H54 (cell line): ENCODE measurements at places on chromosomes 4 and X.

DNA sequence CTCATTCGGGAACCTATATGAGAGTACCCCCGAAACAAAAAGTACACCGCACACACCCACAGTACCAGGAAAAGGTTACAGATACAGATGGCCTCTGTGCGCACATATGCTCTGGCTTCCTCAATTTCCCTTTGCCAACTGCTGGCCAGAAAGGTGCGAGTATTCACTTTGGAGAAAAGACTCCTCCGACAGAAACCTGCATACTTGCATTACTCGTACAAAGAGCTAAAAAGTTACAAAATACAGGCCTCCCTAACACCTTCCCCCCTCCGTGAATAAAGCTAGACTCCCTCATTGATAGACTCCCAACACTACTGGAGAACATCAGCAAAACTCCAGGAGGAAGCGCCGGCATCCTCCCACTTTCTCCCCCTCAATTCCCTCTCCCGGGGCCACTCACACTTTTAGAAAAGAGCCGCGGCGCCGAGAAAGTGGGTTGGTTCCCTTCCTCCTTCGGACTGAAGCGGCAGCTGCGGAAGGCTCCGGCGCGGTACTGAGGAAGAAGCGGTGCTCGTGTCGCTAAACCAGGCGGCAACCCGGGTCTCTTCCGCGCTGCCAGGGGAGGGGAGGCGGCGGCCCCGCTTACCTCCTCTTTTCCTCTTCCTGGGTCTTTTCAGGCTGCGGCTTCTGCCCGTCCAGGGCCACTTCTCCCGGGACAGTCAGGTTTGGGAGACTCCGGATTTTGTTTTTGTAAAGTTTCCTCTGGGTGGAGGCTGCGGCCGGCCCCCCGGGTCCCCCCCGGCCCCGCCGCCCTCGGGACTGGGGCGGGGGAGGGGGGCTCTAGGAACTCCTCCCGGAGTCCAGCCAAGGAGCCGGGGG lies 1.1 kb downstream of the FBXW7 start:
- no peak for DNase-seq

GRCh38 chr4:2304877-2305561 lies 43.1 kb upstream of the MXD4 start:
- no peak for DNase-seq

DNA sequence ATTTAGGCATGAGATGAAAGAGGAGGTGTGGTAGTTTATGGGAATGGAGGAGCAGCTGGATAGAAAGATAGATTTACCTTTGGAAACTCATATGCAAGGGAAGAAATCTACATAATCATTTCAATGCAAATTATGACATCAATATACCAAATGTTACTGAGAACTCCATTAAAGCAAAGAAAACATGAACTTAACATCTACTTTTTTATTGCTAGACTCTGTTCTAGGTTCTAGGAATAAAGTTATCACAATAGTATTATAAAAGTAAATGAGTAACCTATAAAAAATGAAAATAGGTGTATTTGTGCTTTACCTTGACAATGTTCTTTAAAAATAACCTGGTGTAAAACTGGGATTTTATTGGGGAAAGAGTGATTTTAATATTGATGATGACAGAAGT lies 221.6 kb upstream of the SLIT2 start:
- DNase-seq = no peak

DNA sequence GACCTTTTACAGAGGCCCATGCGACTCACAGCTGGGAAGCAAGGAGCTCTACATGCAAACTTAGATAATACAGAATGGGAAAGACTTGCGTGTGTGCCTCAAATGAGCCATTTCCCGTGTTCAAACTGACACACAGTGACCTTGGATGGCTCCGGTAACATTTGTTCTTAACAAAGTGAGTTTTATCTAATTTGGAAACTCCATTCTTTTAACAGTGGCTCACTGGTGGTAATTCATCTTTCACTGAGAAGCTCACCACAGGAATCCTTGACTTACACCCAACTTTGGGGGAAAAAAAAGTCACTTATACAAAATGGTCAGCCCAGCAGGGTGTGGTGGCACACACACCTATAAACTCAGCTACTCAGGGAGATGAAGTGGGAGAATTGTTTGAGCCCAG lies 190.6 kb downstream of the LDB2 start:
- no peak for DNase-seq

DNA sequence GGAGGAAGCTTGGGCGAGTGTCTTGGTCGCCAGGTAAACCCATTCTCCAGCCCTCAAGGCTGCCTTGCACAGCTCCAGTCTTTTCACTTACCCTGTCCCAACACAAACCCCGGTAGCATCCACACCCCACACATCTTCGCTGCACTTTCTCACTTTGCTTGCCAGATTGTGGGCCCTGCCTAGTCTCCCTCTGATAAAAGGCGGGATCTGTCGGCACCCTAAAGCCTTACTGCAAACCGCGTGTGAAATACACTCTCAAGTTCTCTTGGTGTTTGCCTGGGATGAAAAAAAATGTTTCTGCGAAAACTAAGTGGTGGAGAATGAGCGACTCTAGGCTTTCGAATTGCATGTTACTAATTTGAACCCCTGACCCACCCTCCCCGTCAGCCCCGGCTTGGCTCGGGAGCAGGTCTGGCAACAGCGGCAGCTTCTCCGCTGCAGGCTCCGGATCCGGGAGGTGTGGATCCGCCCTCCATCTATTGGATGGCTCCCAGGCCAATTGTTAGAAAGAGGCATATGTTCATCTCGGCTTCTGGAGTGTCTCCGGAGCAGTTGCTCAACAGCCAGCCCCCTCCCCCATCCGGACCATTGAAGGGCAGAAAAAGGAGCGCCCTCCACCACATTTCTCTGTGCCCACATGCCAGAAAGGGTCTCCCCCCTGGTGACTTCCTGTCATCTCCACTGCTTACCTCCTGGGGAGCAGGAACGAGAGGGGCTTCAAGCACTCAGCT lies 3.0 kb upstream of the CITED1 start:
- DNase-seq = peak; percentile 70

GRCh38 chr4:88754796-88755195 lies 57.2 kb upstream of the NAP1L5 start:
- DNase-seq = no peak

- peak; percentile 41 for DNase-seq
Observed at GRCh38 chrX:123833387-123833786, 26.5 kb upstream of the XIAP start.

GRCh38 chrX:20437683-20438082 lies 171.0 kb upstream of the RPS6KA3 start:
- no peak for DNase-seq

- no peak for DNase-seq
Observed at GRCh38 chr4:76292730-76293129, 13.8 kb upstream of the STBD1 start.

DNA sequence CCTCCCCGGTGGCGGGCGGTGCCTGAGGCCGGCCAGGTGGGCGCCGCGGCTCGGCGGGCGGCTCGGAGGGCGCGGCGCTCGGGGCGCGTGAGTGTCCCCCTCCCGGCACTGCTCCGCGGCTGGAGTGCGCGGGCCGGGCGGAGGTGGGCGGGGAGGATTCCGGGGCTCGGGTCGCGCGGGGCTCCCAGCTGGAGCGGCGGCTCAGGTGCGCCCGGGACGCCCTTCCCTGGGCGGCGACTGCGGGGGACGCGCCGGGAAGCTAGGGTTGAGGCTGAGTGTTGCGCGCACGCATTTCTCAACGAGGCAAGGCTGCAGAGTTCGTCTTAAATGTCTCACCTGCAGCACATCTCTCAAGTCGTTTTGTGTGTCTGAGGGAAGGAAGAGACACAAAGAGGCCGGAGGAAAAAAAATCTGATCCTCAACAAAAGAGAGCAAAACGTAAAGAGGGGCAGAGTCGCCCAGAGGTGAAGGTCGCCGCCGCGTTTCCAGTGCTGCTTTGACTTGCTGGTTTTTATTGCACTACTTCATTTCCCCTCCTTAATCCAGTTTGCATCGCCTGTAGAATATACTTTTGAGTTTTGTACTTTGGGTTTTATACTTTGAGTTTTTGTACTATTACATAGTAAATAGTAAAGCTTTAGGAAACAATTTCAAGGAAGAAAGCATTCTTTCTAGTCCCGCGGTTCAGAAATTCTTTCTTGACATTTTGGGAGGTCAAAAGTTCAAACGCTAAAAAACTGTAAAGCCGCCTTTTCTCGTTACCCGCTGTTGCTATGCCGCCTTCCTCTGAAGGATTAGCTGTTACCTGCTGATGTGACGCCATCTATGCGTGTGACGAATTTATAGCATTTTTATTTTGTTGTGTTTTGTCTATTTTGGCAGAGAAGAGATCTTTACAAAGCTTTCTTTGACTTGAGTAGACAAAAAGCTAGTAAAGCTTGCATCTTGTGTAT lies 106.5 kb upstream of the STOX2 start:
- no peak for DNase-seq

DNA sequence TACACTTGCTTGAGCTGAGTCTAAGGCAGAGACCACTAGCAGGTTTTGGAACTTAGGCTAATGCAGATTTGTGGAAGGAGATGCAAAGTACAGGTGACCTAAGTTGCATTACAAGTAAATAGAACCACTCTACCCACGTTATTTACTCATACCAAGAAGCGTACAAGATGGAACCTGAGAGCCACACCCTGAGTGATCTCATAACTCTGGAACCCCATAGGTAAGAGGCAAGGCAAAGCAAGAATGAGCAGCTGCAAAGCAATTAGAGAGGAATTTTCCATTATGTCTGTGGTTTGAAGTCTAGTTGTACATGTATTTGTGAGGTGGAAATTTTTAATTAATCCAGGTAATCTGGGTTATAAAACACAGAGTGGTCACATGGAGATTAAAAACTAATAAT lies 55.4 kb downstream of the CC2D2A start:
- DNase-seq = no peak

DNA sequence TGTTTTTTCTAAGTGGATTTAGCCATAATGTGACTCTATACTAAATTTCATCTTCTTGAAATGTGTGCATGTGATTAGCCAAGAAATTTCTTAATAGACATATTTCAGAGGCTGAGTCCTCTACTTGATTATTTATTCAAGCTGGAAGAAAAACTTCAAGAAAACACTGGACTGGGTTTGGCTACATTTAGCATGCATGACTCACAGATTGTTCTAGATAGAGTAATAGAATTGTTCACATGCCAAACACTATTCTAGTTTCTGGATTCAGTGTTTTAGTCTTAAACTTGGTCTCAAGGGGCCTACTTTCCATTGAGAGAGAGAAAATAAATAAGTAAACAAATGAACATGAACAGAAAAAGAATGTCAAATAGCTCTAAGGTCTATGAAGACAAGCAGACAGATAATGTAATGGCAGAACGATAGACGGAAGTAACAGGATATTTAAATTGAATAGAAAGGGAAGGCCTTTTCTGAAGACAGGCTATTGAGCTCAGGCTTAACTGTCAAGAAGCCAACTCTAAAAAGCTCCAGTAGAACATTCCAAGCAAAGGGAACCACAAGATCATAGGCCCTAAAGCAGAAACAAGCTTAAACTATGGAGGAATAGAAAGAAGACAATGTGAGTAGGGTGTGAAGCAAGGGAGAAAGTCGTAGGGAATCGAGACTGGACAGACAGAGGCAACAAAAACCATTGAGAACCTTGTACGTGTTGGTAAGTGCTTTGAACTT lies 104.6 kb downstream of the TMEM144 start:
- DNase-seq = no peak

- DNase-seq = peak; percentile 63
Observed at GRCh38 chr4:77157859-77158486, 966 bp downstream of the CCNG2 start.

- DNase-seq = no peak
Observed at GRCh38 chrX:111180750-111181240, 84.8 kb downstream of the PAK3 start.

DNA sequence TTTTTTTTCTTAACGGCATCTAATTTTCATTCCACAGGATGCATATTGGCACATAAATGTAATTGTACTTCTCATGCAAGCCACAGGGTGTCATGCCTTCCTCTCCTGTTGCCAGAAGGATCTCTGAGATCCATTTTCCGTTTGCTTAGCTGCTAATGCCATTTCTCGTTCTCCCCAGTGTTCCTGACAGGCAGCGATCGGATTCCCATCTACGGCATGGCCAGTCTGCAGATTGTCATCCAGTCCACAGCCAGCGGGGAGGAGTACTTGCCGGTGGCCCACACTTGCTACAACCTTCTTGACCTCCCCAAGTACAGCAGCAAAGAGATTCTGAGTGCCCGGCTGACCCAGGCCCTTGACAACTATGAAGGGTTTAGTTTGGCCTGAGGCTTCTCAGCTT lies 8.9 kb upstream of the NAP1L5 start:
- no peak for DNase-seq

DNA sequence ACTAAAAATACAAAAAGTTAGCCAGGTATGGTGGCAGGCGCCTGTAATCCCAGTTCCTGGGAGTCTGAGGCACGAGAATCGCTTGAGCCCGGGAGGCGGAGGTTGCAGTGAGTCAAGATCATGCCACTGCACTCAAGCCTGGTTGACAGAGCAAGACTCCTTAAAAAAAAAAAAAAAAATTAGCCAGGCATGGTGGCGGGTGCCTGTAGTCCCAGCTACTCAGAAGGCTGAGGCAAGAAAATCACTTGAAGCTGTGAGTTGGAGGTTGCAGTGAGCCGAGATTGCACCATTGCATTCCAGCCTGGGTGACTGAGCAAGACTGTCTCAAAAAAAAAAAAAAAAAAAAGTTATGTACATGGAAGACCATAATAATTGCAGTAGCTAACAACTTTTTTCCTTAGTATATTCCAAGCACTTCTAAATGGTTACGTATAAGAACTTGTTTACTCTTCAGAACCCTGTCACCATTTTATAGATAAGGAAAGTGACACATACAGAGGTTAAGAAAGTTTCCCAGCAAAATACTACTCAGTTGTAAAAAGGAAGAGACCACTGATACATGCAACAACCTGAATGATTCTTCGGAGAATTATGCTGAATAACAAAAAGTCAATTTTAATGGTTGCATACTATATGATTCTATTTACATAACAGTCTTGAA lies 24.5 kb downstream of the RUFY3 start:
- no peak for DNase-seq

- DNase-seq = no peak
Observed at GRCh38 chr4:145920205-145920604, 18.4 kb downstream of the ZNF827 start.

DNA sequence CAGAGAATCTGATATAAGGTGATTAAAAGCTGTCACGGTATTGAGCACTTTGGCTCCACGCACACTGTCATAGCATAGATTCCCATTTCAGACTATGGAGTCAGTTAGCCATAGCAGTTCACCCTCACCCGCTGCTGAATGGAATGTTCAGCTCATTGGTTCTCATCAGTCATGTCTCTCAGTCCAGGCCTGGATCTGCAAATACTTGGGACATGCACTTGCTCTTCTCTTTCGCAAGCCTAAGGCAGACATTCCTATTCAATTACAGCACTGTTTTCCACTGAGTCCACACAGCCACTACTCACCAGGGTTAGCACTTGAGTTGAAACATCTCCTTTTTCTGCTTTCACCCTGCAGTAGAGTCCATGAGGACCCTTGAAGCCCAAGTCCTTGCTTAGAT lies 30.6 kb upstream of the SCML1 start:
- no peak for DNase-seq

- DNase-seq = no peak
Observed at GRCh38 chr4:56828784-56829535, 7.5 kb upstream of the SPINK2 start.
